ENCODE measurements at places on chromosomes 2 and 18.

DNA sequence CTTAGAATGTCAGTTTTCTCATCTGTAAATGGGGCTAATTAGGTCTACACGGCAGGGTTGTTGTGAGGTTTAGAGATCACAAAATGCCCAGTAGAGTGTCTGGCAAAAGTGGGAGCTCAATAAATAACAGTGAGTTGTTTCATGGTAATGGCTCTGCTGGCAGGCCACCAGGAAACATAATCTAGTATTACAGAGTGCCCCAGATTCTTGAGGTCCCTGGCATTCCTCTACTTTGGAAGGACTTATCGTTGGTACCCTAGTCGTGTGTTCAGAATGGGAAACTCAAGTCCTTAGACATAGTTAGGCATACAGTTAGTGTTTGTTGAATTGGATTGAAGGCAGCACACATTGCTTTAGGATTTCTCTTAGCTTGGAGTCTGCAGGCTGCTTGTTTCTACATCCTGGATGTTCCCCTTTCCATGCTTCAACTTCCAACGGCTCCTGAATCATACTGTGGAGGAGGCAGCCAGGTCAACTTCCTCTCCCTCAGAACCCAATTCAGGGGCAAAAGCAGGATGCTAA, 161.5 kb upstream of the FOSL2 start:
- DNase-seq, result peak; percentile 56

DNA sequence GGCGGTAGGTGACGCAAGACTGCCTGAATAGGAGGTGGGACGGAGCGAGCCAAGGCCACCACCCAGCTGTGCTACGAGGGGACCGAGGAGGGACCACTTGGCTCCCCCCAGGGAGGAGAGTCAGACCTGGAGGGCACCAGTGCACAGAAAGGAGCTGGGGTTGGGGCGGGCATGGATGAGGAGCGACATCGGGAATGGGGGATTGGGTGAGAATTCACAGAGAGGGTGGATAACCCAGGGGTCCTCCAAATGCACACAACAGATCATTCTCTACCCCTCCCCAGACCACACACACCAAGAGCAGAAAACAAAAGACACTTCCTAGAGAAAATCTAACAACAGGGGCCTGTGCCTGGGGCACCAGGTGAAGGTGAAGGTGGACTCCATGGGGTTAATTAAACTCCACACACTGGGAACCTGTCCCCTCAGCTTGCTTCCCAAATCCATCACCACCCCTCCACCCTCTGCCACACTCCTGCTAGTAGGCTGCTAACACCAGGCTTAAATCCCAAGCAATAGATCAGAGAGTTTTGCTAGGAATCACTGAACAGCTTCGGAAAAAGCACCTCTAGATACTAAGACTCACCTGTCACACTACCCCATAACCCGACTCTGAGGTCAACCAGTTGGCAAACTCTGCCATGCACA, 274.6 kb downstream of the EIPR1 start:
- DNase-seq, result no peak

- DNase-seq, result peak; percentile 57
Measured at GRCh38 chr18:9742524-9743131, 34.5 kb downstream of the RAB31 start.

GRCh38 chr18:76399613-76400391, 95.2 kb downstream of the ZNF516 start:
- no peak for DNase-seq

GRCh38 chr2:173963323-173963816, 1.8 kb downstream of the SP3 start:
- peak; percentile 82 for DNase-seq

DNA sequence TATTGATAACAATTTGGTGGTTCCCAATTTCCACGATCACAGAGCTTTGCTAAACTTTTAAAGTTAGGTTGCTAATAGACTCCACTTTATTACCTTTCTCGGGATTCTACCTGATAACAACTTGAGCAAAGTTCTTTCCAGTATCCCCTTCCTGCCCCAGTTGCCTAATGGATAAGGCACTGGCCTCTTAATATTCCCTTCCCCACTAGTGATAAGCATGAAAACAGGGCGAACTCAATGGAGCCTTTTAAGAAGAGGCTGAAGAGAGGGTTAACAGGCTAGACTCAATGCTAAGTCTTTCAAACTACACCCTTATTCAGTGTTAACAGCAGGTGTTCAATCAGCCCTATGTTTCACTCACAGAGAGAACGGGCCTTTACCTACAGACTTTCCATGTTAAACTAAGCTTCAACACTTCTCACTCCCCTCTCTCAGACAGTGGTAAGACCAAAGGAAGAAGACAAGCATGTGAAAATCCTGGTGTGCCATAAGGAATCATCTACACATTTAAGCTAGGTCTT, 75.8 kb downstream of the ANKRD44 start:
- no peak for DNase-seq

DNA sequence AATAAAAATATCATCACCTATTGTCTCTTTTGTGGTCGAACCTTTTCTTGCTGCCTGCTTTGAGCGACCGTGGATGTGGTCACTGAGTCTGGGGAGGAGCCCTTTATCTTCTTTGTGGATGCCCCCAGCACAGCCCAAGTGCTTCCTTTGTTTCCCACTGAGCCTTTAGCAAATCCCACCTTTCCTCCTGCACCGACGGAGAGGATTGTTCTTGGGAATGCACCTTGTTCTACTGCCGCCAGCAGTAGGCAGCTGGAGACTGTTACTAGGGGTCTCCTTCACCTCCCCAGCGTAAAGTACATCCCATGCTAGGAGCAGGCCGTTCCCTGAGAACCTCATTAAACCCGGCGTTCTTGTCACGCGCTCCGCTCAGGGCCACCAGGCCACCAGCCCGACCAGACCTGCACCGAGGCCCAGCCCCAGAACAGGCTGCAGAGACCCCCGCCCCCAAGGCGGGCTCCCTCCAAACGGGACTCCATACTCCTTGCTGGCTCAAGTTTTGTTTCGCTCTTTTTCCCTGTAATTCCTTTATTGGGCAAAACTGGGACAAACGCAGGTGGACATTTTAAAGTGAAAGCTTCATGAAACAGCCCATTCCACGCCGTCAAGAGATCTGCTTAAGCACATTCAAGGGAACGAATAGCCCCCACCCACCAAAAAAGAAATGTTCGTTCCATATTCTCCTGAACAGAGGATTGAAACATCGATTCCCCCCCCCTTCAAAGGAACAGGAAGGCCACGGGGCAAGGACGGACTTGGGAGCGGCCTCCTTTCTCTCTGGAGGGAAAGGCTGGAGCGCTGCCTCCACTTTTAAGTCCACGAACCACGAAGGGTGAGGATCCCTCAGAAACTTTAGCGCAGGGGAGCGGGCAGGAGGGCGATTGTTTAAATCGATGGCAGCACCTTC, 1.1 kb upstream of the MAT2A start:
- DNase-seq, result peak; percentile 32

- no peak for DNase-seq
Measured at GRCh38 chr2:130768191-130768855, 13.0 kb downstream of the AMER3 start.

- no peak for DNase-seq
Measured at GRCh38 chr2:163667064-163667887, 68.5 kb downstream of the FIGN start.

- DNase-seq, result no peak
Measured at GRCh38 chr2:116340690-116341089, 1473.8 kb upstream of the DDX18 start.

- no peak for DNase-seq
Measured at GRCh38 chr2:98498703-98499440, 54.2 kb downstream of the INPP4A start.

- DNase-seq, result no peak
Measured at GRCh38 chr2:202669841-202670240, 35.1 kb downstream of the FAM117B start.

DNA sequence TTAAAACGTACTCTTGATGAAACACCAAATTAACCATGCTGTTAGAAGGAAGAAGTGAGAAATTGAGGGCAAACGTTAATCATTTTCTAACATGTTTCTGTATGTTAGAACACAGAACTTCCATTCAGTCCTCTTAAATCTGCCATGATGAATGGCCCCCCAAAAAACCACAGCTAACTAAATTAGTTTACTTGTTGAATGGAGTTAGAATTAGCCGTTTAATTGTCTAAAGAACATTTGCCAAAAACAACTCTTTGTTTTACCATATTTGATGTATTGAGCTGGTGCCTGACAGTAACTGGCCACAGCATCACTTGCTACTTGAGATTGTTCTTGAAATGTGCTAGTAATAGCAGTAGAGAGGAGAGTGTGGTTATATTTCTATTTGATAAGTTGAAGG, 12.7 kb downstream of the CCNYL1 start:
- no peak for DNase-seq

DNA sequence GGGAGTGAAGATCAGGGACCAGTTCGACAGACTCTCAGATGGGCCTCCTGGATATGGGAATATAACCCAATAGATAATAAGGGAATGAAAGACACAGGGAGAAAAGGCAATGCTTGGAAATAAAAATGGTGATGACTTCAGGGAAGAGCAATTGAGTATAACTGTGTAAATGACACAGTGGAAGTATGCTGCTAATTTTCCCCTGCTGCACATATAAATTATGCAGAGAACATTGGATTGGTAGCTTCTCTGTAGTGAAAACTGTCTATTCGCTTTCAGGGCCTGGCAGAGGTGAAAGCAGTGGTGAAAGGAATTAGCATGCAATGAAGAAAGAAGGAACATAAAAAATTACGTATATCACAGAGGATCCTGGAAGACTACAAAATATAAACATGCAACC, 398.2 kb upstream of the CDH2 start:
- no peak for DNase-seq

DNA sequence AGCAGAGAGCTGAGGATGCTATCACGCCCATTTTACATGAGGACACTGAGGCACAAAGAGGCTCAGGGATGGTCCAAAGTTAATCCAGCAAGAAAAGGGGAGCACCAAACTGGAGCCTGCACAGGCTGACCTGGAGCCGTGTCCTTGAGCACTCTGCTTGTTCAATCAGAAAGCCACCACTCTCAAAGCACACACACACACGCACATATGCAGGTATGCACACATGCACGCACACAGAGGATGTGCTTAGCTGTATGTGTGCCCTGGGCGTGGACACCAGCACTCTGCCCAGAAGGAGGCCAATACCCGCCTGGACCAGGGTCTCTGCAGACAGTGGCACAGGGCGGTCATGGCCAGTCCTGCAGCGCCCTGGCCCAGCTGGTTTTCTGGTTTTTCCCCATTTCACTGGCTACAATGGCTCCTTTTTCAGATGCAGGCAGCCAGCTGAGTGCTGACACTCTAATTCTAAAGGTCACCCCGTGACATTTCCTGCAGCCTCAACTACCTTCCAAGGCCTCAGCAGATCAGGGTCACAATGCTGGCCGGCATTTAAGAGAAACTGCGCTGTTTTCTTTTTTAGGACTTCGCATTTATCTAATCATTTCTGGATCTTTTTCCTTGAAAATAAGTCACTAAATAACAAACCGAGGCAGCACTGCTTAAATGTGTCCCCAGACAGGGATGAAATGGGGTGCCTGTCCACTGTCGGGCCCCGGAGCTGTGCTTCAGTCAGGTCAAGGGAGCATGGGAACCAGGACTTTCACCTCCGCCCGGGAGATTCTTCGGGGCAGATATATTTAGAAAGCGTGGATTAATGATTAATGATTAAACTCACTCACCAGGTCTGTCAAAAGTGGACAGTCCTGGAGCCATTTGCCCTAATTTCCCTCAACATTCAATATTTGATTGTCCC, 104.5 kb downstream of the HDAC4 start:
- DNase-seq, result no peak

GRCh38 chr2:142112757-142113221, 18.0 kb downstream of the LRP1B start:
- no peak for DNase-seq

GRCh38 chr2:168188002-168188401, 59.4 kb downstream of the STK39 start:
- no peak for DNase-seq

GRCh38 chr2:144780983-144781382, 261.1 kb upstream of the ZEB2 start:
- DNase-seq, result no peak

GRCh38 chr2:46988733-46989481, 73.3 kb upstream of the MCFD2 start:
- DNase-seq, result no peak

DNA sequence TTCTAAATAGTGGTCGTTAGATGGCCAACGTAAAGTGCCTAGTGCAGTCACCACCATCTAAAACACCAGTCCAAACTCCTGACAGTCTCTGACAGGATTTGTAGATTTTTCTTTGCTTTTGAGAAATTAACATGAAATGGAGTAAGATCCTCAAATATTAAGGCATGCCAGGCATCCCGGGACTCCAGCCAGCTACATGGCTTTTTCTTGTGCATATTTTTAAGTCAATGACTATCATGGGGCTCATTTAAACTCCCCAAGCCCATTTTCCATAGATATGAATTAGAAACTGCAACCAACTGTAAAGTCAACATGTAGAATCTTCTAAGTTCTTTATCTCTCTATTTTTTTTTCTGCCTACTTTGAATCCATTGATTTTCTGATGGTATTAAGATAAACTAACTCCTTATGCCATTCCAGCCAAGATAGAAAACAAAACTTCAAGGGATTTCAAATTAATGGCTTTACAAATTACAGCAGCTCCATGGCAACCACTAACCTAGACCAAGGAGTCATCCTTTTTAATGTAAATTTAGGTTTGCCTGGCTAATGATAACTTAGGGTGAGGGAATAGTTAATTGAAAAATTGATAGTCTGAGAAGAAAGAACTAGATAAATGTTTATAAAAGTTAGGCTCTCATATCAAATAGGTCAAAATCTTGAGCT, 764.1 kb upstream of the NXPH2 start:
- no peak for DNase-seq

DNA sequence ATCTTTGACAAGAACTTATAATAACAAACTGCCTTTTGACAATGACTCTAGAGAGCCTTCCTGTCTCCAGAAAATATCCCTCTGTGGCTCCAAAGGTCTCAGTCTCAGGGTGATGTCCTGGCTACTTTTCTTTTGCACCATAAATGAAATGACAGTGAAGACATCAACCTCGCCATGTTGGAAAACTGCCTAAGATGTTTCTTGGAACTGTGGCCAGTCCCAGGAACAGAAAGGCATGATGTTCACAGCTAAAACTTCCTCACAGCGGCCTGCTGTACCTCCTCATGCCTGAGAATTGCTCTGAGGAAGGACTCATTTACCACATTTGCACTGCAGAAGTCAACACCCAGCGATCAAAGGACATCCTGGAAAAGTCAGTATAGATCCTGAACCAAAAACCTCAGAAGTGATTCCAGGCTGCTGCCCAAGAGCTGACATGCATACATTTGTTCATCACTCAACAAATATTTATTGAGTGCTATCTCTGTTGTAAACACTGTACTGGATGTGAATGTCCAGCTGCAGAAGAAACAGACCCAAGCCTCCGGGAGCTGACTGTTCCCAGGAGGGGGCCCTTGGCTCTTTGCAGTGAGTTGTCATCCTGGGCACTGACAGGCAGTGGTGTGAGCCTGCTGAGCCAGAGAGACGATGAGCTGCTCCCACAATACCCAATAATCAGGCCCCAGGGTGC, 64.3 kb upstream of the ACSL3 start:
- DNase-seq, result no peak

All from inflammatory macrophage treated with lipopolysaccharide for 4 hours (primary cell).